ENCODE measurements at places on chromosomes 12 and 14.

DNA sequence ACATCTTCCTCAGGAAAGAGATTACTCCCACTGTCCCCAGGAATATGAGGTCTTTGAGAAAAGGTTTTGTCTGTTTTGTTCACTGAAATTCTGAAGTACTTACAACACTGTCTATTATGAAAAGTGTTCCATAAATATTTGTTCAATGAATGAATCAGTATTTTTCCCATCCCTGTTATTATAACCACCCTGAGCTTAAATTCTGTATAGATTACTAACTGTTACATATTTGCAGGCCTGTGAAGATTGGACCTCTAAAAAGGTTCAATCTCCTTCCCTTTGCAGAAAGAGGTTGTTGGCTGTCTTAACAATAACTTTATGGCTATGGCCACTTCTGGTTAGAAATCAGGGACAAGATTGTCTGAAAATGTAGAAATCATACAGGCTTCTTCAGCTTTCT lies 174.5 kb upstream of the NPAS3 start:
- no peak for DNase-seq

- no peak for DNase-seq
These were observed 585.6 kb upstream of the MIS18BP1 start for GRCh38 chr14:45838597-45838996.

GRCh38 chr12:115049614-115050013 lies 365.6 kb upstream of the TBX3 start:
- DNase-seq = no peak

GRCh38 chr14:74912111-74912510 lies 10.9 kb downstream of the RPS6KL1 start:
- no peak for DNase-seq

DNA sequence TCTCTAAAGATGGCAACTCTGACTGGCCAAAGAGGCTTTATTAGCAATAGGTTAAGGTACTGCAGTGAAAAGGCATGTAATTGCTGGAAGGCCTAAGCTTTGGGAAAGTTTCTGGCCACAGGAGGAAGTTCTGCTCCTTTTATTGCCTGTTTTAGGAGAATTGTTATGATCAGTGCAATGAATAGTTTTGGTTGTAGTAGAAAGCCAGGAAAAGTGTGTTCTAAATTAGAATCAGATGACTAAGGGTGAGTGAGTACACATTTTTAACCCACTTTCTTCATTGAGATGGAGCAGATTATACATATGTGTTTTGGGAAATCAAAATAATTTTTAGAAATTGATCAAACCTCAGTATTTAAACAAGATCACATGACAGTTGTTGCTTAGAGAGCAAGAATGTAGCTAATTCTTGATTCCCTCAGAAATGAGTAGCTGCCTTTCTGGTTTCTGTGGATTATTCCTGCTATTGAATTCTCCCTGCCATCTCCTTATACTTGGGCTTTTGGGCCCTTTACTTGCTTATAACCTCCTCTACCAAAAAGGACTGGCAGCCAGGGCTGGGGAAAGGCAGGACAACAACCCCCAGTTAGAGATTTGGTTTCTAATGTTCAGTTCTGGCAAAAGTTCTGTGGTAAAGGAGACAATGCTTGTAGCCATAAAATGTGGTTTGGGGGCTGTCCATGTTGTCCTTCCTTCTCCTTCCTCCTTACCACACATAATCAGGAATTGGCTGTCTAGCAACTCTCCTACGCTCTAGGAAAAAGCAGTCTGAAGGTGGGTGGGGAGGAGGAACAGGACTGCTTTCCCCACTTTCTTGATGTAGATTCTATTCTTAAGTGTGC lies 217.1 kb downstream of the SLC38A4 start:
- DNase-seq = no peak

GRCh38 chr12:116964054-116965050 lies 53.6 kb downstream of the FBXW8 start:
- DNase-seq = no peak

GRCh38 chr12:32437095-32437515 lies 37.7 kb downstream of the FGD4 start:
- DNase-seq = peak; percentile 81

DNA sequence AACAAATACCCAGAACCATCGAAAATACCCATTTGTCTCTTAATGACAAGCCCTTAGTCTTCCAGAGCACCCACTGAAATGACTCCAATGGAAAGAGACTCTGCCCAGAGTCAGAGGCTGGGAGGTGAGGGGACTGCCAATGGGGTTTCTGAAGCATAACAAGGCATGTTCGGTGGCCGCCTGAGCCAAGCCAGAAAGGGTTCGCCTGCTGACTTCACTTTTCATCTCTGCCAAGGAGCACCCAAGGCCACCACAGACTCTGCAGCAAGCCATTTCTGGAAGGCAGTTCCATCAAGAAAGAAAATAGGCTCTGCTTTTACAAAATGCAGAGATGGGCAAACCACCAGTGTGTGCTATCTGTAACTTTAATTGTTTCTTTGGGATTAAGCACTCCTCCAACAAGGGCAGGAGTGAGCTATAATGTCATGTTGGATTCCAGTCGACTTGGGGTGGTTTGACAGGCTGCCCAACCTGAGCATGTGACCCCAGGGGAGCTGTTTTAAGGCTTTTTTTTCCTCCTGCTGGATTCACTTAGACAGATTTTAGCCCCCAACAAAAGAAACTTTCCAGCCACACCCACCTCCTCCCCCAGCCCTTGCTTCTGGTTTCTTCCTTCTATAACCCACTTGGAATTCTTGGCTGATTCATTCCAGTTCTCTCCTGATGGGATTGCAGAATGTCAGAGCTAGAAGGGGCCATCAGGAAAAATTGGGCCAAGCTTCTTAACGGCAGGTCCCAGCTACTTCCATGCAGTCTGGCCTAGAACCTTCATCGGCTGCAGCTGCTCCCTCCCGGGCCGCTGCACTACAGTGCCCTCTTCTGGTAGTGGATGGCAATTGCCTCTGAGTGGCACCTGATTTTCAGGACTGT lies 24.1 kb downstream of the CKAP4 start:
- no peak for DNase-seq

DNA sequence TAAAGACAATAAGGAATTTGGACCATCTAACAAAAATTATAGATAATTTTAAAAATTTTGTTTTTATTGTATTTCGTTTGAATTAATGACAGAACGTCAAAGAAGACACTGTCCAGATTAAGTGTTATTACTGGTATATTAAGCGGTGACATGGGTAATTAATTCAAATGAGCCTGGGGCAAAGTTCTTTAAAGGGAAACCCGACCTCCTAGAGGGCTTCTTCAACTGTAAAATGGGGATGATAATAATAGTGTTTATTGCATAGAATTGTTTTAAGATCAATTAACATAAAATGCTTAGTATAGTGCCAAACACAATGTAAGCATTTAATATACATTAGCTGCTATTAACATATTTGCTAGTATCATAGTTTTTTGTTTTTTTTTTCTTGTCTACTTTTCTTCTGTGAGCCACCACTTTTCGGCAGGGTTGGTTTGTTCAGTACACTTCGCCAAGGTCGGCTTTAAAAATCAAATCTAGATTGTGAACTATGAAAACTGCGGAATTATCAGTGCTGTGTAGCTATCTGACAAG lies 514 bp upstream of the LARP4 start:
- DNase-seq = no peak

GRCh38 chr12:55073043-55074022 lies 52.9 kb upstream of the OR9K2 start:
- DNase-seq = peak; percentile 31

GRCh38 chr14:105273062-105273461 lies 24.7 kb downstream of the BTBD6 start:
- no peak for DNase-seq

DNA sequence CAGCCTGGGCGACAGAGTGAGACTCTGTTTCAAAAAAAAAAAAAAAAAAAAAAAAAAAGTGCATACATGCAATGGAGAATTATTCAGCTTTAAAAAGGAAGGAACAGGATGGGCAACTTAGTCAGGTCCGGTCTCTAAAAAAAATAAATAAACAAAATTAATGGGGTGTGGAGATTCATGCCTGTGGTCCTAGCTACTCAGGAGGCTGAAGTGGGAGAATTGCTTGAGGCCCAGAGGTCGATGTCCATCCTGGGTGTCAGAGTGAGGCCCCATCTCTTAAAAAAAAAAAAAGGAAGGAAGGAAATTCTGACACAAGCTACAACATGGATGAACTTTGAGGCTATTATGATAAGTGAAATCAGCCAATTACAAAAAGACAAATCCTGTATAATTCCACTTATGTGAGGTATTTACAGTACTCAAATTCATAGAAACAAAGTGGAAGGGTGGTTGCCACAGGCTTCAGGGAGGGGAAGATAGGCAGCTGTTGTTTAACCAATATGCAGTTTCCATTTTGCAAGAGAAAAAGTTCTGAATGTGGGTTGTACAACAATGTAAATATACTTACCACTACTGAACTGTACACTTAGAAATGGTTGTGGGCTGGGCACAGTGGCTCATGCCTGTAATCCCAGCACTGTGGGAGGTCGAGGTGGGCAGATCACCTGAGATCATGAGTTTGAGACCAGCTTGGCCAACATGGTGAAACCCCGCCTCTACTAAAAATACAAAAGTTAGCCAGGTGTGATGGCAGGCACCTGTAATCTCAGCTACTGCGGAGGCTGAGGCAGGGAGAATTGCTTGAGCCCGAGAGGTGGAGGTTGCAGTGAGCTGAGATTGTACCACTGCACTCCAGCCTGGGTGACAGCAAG lies 12.3 kb upstream of the APOF start:
- no peak for DNase-seq

GRCh38 chr12:130677957-130678558 lies 38.0 kb downstream of the RIMBP2 start:
- DNase-seq = no peak

- peak; percentile 58 for DNase-seq
These were observed 115.9 kb downstream of the NTN4 start for GRCh38 chr12:95674631-95675030.

GRCh38 chr14:103000291-103000921 lies 56.9 kb downstream of the CDC42BPB start:
- DNase-seq = no peak

GRCh38 chr14:72929316-72930080 lies 3.2 kb downstream of the DCAF4 start:
- no peak for DNase-seq

DNA sequence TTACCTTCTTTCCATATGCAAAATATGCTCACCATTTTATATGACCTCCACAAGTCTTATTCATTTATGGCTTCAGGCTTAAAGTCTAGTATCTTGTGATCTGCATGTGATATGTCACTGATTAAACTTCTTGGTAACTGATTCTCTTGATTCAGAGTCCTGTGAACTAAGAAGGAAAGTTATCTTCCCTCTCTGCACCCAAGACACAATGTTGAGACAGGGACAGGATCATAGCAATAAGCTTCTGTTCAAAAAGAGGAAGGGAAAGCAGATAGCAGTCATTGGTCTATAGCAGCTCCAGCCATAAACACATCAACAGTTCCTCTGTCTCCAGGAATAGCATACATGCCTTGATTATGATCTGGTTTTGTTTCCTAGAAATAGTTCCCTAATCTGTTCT lies 103.1 kb downstream of the UNC79 start:
- no peak for DNase-seq

GRCh38 chr12:57107456-57108155 lies 3.6 kb downstream of the STAT6 start:
- DNase-seq = no peak

GRCh38 chr12:97306147-97306546 lies 156.5 kb upstream of the RMST start:
- DNase-seq = no peak

GRCh38 chr12:89454080-89454848 lies 70.3 kb downstream of the GALNT4 start:
- no peak for DNase-seq

- no peak for DNase-seq
These were observed 175.2 kb upstream of the GRIN2B start for GRCh38 chr12:14156606-14157005.

GRCh38 chr14:95008445-95009217 lies 148.7 kb downstream of the DICER1 start:
- no peak for DNase-seq

DNA sequence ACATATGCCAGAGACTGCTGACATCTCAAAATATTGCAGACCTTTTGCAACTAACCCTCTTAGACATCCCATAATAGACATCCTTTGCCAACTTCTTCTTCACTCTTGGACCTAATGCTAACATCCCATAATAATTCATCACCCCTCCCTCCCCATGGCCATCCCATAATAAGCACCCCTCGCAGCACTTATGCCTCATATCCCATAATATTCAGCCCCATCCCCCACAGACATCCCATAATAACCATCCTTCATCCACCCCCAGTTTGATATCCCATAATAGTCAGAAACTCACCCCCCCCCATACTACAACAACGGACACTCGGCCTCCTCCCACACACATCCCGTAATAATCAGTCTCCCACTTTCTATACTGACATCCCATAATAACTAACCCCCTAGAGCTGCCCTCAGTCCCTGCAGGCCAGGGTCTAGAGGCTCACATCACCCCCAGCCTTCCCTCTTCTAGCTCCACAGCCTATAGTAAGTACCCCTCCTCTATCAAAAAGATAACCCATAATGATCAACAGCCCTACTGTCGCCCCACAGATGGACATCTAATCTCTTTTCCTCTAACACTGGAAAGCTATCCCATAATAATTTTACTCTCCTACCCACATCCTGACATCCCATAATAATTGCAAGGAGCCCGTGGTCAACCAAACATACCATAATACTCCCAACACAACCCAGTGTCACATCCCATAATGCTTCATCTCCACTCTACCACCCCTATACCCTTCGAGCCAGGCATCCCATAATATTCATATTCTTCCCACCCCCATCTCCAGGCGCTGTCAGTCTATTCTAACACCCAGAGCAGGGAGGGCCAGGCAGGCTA lies 792 bp upstream of the CHD4 start:
- DNase-seq = no peak

- no peak for DNase-seq
These were observed 11.1 kb upstream of the KRT7 start for GRCh38 chr12:52221912-52222457.

DNA sequence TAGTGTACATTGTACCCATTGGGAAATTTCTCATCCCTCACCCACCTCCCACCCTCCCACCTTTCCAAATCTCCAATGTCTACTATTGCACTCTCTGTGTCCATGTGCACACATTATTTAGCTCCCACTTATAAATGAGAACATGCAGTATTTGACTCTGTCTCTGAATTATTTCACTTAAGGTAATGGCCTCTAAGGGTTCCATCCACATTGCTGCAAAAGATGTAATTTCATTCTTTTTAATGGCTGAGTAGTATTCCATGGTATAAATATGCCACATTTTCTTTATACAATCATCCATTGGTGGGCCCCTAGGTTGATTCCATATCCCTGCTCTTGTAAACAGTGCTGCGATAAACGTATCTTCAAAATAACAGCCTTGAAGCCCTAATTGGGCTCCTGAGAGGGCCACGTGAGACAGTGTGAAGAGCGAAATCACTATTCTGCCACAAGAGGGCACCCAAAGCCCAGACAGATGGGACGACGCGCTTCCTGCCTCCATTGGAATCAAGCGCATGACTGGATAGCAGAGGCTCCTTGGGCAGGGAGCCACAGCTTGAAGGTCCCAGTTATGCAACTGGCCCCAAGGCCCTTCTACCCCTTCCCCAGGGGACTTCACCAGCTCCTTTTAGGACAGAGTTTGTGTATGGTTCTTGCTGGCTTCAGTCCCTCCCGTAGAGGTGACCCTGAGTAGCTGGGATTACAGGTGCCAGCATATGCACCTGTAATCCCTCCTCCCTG lies 21.3 kb upstream of the CD27 start:
- peak; percentile 62 for DNase-seq

GRCh38 chr12:120720234-120720986 lies 5.2 kb upstream of the ACADS start:
- no peak for DNase-seq

- no peak for DNase-seq
These were observed 40.4 kb upstream of the GZMB start for GRCh38 chr14:24674204-24674970.

- DNase-seq = no peak
These were observed 39.4 kb upstream of the FBRSL1 start for GRCh38 chr12:132450418-132451171.
